ENCODE measurements at places on chromosomes 3 and 15.

- DNase-seq: no peak
Observed at GRCh38 chr3:95311272-95311671, 1248.4 kb downstream of the NSUN3 start.

DNA sequence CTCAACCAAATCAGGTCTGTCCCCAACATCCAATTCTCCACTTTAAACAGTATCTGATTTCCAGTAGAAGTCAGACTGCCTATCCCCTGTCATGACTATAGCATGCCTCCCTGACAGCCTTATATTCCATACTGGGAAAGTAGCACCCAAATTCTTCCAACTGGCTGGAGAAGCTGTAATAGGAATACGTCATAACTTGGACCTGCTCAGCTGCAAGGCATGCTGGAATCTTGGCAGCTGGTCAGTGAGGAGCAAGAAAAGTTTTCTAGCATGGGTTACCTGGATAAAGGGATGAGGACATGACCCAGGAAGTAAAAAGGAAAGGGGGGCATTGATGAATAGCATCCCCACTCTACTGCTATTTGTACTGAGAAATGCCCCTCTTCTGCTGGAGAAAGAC, 8.9 kb downstream of the SEMA5B start:
- no peak for DNase-seq

DNA sequence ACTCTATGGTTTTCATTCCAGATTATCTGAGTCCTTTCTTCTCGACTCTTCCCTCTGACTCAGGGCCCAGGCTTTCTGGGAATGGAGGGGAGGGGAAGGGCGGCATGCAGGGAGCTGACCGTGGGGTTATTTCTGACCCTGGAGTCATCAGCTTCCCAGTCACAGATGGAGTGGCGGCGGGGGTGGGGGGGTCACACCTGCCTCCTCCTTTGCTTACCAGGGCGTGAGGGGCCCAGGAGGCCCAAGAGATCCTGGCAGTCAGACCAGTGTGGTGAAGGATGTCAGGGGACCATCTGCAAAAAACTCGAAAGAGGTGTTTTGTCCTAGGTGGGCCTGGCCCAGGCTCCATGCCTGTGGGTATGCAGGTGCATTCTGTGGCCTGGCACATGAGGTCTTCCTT, 996 bp upstream of the XIRP1 start:
- no peak for DNase-seq

DNA sequence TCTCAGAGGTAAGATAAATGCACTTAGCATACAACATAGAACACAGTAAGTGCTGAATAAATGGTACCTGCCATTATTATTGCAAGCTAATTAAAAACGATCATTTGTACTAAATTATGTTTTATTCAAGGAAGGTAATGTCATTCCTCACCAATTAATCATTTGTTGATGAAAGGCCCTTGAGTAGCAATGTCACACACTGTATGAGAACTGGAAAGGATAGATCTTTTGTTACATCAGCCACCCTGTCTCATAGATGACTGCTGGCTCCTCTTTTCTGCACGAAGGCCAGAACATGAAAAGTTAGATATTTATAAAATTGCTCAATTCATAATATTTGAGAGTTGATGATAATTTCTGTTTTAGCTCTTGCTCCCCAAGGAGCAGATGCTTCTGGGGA, 415.4 kb downstream of the RBMS3 start:
- DNase-seq: no peak

DNA sequence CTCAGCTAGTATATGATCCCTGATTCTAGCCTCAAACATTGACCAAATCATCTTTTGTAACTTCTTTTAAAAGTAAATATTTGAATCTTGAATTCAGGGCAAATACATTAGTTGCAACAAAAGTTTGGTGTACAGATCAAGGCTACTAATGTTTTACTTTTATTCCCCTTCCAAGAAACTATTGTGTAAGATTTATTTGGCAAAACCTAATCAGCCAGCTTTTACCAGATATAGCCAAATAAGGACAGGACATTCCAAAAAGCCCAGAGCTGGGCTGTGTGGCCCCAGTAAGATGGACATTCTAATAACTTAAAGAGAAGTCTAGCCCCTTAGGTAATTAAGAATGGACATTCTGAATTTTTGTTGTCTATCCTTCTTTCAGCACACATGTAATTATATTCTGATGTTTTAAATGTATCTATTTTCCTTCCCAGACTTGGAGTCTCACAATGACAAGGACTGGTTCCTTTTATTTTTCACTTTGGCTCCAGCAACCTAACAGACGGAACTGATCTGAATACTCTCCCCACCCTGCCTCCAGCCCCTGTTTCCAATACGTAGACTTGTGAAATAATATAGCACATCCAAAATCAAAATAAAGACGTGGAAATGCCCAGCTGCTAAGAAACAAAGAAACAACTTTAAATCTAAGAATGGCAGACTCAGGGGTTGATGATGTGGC, 48.1 kb downstream of the STARD5 start:
- DNase-seq: no peak

DNA sequence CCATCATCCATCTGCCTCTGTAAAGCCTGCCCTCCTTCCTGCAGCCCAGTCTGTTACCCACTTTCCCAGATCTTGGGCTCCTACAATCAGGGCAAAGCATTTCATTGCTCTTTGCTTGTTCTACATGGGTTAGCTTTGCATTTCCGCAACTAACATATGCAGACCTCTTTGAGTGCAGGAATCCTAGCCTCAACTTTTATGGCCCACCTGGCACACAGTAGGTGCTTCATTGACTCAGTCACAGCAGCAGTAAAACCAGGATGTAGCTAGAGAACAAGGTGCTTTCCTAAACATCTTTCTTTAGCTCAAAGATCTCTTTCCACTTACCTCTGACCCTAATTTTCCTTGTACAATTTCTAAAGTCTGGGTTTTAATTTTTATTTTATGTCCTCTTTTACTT, 3.5 kb downstream of the CD80 start:
- no peak for DNase-seq

- no peak for DNase-seq
Observed at GRCh38 chr3:27345493-27345892, 23.7 kb downstream of the NEK10 start.

GRCh38 chr15:47819158-47819557, 101.9 kb downstream of the SEMA6D start:
- DNase-seq: no peak

DNA sequence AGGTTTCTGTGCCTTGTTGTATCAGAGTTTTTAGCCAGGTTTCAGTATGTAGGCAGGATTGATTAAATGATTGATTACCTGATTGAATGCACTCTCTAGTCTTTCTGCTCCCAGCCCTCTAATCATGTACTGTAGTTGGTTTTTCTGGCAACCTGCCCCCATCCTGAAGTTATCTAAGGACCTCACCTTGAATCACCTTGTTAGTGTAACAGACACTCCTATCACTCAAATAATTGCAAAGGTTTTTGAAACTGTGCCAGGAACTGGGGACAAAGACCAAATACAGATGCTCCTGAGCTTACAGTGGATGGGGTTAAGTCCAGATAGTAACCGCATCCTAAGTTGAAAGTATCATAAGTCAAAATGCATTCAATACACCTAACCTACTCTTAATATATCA, 141.5 kb upstream of the EIF1B start:
- DNase-seq: no peak

- DNase-seq: peak; percentile 35
Observed at GRCh38 chr15:52076889-52077781, 35.4 kb downstream of the BCL2L10 start.

GRCh38 chr15:29968895-29969561, 113.7 kb upstream of the GOLGA8J start:
- no peak for DNase-seq

DNA sequence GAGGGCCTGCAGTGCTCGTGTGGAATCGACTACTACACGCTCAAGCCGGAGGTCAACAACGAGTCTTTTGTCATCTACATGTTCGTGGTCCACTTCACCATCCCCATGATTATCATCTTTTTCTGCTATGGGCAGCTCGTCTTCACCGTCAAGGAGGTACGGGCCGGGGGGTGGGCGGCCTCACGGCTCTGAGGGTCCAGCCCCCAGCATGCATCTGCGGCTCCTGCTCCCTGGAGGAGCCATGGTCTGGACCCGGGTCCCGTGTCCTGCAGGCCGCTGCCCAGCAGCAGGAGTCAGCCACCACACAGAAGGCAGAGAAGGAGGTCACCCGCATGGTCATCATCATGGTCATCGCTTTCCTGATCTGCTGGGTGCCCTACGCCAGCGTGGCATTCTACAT, 3.8 kb downstream of the RHO start:
- DNase-seq: no peak

DNA sequence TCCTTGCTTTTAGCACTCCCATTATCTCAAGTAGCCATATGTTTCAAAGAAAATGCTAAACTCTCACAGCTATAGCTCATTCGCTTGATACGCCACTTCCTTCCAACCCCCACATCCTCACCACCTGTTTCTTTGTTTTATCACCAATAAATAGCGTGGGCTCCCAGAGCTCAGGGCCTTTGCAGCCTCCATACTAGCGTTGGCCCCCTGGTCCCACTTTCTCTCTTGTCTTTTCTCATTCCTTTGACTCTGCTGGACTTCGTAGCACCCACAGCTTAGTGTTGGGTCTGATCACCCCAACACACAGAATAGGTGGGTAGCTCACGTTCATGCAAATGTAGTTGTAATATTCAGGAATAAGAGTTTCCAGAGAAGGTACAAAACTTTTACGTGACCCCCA, 4.1 kb upstream of the GPD1L start:
- no peak for DNase-seq

DNA sequence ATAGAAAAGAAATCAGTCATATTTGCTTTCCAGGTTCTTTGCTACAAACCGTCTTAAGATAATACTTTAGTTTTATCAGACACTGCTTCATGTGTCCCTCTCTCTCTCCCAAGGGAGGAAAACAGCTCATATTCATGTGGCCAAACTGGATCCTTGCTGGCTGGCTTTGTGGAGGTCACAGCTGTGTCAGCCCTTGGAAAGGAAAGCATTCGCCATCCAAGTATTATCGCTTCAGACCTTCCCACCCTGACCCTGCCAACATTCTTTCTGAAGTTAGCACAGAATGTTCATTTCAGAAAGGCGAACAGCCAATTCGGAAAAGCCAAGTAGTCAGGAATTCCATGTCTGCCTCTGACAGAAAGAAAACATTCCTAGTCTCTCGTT, 213.6 kb downstream of the FEZF2 start:
- no peak for DNase-seq

- no peak for DNase-seq
Observed at GRCh38 chr3:12430086-12430485, 54.2 kb upstream of the TSEN2 start.

GRCh38 chr3:126349071-126349470, 8.1 kb downstream of the KLF15 start:
- DNase-seq: no peak

- DNase-seq: no peak
Observed at GRCh38 chr3:9875448-9875847, 4.6 kb downstream of the CIDEC start.

DNA sequence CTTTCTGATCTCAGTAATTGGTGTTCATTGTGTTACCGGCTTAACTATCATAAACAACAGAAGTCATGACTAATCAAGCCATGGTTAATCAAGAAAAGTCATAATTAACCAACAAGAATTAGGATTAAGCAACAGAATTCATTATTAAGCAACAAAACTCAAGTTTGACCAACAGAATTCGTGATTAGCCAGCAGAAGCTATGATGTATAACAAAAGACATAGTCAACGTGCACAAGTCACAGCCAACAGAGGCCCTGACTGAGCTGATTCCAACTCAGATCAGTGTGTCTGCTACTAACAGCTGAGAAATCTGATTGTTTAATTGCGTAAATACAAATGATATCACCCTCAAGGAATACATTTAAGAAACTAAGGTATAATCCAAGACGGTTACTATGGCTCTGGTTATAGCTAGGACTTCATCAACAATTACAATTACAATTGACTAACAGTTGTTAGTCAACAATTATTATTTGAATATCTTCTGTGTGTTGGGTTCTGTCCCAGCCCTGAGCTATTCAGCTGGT, 67.7 kb downstream of the RARB start:
- no peak for DNase-seq

DNA sequence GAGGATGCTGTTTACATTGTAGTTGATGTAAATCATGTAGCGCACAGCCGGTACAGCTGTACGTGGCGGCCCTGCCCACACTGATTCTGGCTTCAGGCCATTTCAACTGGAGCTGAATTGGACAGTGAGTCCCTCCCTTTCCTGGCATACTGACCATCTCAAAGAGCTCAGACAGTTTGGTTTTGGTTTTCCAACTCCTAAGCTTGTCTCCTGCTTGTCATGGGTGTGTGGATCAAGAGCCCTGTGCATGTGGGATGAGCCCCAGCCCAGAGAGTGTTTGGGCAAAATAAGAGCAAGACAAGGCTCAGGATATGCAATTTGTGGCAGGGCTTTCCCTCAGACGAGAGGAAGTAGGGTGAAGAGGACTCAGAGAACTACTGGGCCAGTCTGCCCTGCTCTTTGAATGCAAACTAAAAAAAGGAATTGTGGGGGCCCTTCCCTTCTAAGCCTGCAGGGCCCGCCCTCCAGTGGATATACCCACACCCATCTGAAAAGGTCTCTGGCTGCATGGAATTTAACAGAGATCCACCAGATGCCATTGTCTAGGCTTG, 13.3 kb downstream of the ITGA11 start:
- DNase-seq: no peak

- peak; percentile 31 for DNase-seq
Observed at GRCh38 chr3:66822186-66823008, 175.7 kb upstream of the KBTBD8 start.

- DNase-seq: no peak
Observed at GRCh38 chr3:4343258-4343657, 40.1 kb downstream of the SETMAR start.

GRCh38 chr3:42547401-42547945, 34.3 kb downstream of the SEC22C start:
- DNase-seq: peak; percentile 51

DNA sequence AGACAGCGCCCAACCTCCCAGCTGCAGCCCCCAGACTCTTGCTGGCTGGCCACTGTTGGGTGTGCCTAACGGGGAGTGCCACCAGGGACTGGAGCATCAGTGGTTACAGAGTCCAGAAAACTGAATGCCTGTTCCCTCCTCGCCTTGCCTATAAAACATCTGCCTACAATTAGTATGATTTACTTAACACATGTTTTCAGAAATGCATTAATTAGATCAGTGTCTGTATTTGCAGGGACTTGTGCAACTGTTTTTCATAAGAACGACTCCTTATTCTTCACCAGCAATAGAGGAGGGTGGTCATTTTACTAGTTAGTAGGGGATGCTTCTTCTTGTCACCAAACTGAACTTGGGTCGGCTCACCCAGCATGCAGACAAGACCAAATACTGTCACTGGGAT, 248.7 kb downstream of the GABRG3 start:
- DNase-seq: no peak

GRCh38 chr3:10356461-10356981, 35.6 kb upstream of the SEC13 start:
- DNase-seq: no peak

DNA sequence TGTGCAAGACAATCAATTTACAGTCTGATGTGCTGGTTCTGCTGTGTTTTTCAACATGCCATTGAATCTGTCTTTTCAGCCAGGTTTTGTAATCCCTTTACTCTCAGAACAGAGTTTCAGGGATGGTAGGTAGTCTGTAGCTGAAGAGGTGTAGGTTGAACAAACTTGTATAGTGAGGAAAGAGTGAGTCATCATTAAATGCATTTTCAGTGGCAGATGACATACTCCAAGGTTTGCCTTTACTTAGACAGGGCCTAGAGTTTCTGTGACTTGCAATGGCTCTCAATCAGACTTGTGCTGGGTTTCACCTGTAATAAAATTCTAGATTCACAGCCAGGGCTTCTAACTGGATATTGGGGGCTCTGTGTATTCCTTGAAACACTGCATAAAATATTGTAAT, 94.6 kb downstream of the CYP19A1 start:
- no peak for DNase-seq
